ENCODE measurements at places on chromosomes 5 and 9.

DNA sequence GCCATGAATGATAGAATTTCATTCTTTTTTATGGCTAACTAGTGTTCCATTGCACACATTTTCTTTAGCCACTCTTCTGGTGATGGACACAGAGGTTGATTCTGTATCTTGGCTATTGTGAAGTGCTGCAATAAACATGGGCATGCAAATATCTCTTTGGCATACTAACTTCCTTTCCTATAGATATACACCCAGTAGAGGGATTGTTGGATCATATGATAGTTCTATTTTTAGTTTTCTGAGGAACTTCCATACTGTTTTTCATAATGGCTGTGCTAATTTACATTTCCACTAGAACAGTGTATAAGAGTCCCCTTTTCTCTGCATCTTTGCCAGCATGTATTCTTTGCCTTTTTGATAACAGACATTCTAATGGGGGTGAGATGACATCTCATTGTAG is 50.4 kb upstream of the CDK5RAP2 start:
- no peak for DNase-seq

- peak; percentile 51 for DNase-seq
These were observed 39.4 kb downstream of the KLHL3 start for GRCh38 chr5:137696481-137696880.

GRCh38 chr5:153079396-153079795 is 411.1 kb upstream of the GRIA1 start:
- DNase-seq: no peak

GRCh38 chr5:33381243-33381642 is 59.5 kb upstream of the TARS1 start:
- DNase-seq: no peak

DNA sequence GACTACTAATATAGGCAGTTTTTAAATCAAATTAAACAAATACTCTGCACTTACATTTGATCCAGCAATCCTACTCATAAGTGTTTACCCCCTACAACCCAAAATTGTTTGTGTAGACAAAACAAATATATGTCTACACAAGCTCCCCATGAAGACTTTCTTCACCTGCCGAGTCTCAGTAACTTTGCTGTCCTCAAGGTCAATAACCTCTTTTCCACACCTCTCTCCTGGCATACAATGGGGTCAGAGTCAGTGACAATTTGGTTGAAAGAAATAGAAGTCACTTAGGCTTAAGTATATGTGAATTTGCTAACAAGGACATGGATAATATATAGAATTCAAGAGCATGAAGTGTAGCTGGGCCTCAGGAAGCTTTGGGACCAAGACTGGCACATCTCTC is 29.1 kb downstream of the APBA1 start:
- no peak for DNase-seq

GRCh38 chr5:108818613-108819272 is 71.0 kb downstream of the FER start:
- DNase-seq: no peak

All from activated CD8-positive, alpha-beta memory T cell treated with anti-CD3 and anti-CD28 coated beads, Interleukin-2, amount 10 ng/mL, durations not matched to agents 7 days and 5 days (primary cell).